ENCODE measurements at places on chromosomes 13 and 19.

GRCh38 chr19:39236527-39236926, 8.3 kb downstream of the IFNL3 start:
- no peak for DNase-seq

DNA sequence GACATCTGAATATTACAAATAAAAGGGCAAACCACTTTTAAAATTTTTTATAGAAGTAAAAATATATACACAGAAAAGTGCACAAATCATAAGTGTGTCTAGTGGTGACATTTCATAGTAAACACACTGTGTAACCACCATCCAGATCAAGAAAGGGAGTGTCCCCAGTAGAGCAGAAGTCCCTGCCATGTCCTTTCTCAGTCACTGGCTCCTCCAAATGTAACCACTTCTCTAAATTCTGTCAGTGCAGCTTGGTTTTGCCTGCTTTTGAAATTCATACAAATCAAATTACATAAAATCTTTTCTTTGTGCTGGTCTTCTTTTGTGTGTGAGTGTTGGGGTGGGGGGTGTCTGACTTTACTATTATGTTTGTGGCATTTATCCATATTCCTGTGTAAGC, 116.5 kb downstream of the RBM26 start:
- no peak for DNase-seq

DNA sequence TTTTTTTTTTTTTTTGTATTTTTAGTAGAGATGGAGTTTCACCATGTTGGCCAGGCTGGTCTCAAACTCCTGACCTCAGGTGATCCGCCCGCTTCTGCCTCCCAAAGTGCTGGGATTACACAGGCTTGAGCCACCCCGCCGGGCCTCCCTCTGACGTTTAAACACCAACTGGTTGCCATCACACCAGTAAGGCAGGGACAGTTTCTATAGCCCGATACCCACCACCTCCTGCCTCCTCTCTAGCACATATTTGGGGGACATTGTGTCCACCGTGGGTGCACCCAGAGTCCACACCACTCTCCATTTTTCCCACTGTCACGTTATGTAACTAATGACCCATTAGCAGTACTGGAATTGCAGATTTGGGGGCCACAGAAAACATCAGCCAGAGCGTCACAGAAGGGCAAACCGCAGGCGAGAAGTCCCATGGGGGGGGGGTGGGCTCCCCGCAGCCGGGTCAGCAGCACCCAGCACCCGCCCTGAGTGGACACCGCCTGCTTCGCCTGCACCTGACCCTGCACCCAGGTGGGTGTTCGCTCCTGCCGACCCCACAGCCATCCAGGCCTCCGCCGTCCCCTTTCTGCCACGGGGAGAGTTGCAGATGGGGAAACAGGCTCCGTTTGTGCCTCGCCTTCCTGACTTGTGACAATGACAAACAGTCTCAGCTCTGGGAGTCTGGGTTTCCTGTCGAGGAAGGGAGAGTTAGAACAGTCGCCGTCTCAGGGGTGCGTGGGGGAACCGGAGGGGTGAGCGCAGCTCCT, 3.6 kb downstream of the ONECUT3 start:
- DNase-seq = no peak

GRCh38 chr13:39407786-39408185, 195.2 kb downstream of the LHFPL6 start:
- DNase-seq = no peak

DNA sequence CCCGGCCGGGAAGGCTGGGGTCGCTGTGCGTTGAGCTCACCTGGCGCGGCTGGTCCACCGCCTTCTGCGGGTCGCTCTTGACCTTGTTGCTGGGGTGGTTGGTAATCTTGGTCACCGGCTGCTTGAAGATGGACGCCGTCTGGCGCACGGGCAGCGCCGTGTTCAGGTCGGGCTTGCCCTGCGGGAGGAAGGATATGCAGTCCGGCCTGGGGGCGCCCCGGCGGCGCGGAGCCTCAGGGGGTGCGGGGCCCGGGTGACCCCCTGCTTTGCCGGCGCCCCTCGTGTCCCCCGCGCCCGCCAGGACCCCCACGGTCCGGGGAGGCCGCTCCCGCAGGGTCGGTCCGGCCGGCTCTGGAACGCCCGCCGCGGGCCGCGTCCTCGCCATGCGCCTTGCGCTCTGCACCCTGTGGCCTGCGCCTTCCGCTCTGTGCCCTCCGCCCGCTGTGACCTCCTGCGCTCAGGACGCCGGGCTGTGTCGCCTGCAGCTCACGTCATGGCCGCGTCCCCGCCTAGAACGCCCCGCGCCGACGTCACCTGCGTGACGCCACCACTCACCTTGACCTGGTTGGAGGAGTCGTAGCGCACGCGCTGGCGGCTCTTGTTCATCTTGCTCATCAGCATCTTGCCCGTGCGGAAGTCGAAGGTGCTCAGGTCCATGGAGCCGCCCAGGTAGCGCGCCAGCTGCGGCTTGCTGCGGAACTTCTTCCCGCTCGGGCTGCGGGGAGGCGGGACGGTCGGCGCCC, 8.0 kb downstream of the MBD3 start:
- no peak for DNase-seq

DNA sequence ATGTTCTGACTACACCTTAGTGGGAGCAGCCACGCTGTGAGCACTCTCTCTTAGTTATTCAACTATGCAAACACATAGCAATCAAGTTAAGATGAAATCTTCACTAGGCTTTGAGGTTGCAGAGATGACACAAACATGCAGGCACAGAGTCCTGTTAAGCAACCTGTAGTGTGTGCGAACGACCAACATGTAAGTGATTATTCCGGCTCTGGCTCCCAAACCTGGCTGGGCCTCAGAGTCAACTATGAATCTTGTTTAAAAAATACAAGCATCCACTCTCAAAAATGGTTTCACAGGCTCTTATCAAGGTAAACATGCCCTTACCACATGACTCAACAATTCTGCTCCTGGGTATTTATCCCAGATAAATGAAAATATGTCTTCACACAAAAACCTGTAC, 91.4 kb downstream of the IRS2 start:
- DNase-seq = no peak

GRCh38 chr13:48506092-48506701, 26.7 kb downstream of the RCBTB2 start:
- peak; percentile 48 for DNase-seq

DNA sequence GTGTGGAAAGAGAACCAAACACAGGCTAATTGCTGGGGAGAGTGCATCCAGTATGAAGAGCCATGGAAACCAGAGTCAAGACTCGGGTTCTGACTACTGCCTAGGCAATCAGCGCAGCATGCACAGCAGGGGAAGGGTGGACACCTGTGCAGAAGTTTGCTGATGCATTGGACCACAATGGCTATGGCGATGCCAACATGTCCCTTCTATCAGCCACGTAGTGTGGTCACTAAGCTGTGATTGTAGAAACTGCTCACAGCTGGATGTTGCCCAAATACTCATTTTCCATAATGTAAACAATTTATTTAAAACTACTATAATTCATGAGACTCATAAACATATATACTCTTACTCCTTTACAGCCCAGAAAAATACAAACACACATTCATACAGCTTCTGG, 1718.2 kb downstream of the EFNB2 start:
- DNase-seq = no peak

DNA sequence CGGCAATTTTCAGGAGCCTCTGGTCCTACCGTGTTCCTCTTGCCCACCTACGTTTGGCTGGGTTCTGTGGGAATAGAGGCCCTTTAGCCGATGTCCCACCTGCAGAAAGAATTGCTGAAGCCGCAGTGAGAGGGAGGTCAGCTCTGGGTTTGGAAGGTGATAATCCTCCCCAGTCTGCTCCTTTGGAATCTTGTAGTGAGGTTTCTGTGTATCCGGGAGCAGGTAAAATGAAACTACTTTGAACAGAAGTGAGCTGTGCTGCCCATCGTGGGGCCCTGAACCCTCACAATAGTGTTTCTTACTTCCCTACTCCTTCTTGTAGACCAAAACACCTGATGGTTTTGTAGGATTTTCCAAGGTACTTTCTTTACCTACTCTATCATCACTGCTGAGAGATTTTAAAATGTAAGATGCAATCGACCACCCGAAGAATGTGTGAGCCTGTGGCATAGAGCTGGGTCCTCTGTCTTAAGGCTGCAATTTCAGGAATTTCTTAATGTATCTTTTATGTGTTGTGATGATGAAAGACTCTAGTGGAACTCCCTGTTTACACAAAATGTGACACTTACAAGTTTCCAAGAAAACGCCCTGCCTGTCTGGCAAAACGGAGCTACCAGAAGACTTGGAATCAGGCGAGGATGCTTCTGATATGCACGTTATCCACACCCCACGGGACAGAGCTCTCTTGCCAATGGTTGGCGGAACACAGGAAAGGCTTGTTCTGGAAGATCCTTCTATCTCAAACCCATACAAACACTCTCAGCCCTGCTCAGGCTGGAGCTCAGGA, 76.1 kb downstream of the RGCC start:
- DNase-seq = no peak

GRCh38 chr19:39778763-39779162, at the start of gene LEUTX:
TSS of gene LEUTX (plus strand) at chr19:39778854. CDS start at chr19:39778921, 67 bp downstream.
- DNase-seq = no peak

DNA sequence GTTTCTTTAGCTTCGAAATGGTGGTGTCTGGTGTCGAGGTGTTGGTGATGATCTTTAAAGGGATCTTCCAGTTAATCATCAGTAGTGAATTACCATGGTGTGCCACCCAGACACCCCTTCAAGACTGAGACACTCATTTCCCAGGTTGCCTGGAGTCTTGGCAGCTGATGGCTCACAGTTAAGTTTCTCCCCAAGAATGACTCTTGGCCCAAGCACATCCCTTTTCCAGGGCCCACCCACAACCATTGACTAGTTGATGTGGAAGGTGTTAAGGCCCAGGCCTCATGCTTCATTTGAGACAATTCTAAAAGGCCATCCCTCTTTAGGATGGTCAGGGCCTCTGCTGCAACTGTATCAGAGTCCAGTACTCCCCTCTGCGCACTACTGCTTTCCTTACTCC, 145.5 kb downstream of the FOXO1 start:
- DNase-seq = no peak

- DNase-seq = no peak
These were observed 134.4 kb downstream of the EFNB2 start for GRCh38 chr13:106401081-106401480.

DNA sequence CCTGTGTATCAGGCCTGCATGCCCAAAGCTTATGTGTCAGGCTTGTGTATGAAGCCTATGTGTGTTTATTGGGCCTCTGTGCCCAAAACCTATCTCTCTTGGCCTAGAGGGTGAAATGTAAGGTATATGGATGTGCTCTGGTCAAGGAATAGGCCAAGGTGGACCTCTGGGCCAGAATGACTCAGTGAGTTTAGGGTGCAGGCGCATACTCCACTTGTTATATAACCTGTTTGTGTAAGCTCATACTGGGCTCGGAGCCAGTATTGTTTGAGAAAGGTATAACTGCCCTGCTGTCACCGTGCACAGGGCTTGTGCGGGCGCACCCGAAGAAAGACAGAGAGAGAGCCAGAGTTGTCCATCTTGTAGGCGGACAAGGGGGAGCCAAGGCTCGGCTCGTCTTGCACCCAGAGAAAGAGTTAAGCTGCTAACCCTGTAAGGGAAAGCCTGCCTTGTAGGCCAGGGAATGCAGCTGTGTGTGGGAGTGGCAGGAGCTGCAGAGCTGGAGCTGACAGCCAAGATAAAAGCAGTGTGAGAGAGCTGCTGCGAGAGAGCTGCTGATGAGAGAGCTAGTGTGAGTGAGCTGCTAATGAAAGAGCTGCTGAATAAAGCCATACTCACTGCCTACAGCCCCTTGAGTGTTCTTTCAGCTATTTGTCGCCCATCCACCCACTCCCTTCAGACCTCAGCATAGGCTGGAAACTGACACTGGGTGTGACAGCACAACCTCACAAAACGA, 43.4 kb upstream of the N4BP2L1 start:
- no peak for DNase-seq

DNA sequence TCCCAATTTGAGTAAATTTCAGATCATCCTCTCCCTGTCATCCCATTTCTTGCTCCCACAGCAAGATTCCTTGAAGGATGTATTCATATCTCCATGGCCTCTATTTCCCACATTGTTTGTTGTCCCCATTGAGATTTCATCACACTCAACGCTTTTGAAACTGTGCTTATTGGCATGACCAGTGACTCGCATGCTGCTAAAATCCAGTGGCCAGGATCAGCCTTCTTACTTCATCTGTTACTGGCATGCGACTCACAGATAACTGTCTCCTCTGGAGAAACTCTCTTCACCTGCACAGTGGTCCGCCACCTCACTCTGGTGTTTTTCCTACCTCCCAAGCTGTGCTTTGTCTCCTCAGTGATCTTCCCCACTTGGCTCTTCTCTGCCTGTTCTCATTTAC, 95.8 kb downstream of the WASF3 start:
- no peak for DNase-seq

- no peak for DNase-seq
These were observed 487.6 kb downstream of the COG6 start for GRCh38 chr13:40143106-40143505.

DNA sequence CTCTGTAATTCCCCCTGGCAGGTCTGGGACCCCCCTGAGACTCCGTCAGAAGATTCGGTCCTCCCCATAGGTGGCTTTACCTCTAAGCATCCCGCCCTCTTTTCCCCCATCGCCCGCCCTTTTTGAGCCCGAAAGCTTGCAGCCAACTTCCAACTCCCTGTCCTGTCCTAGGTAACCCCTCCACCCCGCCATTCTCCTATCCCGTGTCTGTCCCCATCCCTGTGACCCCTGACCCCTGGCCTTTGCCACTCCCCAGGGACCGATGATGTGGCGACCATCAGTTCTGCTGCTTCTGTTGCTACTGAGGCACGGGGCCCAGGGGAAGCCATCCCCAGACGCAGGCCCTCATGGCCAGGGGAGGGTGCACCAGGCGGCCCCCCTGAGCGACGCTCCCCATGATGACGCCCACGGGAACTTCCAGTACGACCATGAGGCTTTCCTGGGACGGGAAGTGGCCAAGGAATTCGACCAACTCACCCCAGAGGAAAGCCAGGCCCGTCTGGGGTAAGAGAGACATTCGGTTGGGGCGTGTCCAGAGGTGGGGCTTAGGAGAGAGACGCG, 488 bp downstream of the RCN3 start:
- no peak for DNase-seq

- DNase-seq = no peak
These were observed 128.1 kb downstream of the EFNB2 start for GRCh38 chr13:106407338-106407737.

- DNase-seq = no peak
These were observed 20.3 kb downstream of the CHST8 start for GRCh38 chr19:33641956-33642498.

GRCh38 chr13:32682740-32683139, 96.5 kb downstream of the PDS5B start:
- no peak for DNase-seq

GRCh38 chr19:33133438-33134031, 1.6 kb downstream of the WDR88 start:
- DNase-seq = no peak

GRCh38 chr19:3381701-3382372, 15.5 kb downstream of the NFIC start:
- DNase-seq = no peak

- DNase-seq = no peak
These were observed 3.6 kb upstream of the COMMD6 start for GRCh38 chr13:75541287-75541686.

Data from SHP77 (cell line).